Activated T-helper 1 cell treated with anti-CD3 and anti-CD28 coated beads, Interleukin-2, amount 50 U/mL, for 16 hours (primary cell): ENCODE measurements at places on chromosomes 1 and 21.

GRCh38 chr1:227731696-227732585, 3.2 kb downstream of the JMJD4 start:
- no peak for DNase-seq

GRCh38 chr1:119324198-119324597, 44.4 kb upstream of the HAO2 start:
- no peak for DNase-seq

DNA sequence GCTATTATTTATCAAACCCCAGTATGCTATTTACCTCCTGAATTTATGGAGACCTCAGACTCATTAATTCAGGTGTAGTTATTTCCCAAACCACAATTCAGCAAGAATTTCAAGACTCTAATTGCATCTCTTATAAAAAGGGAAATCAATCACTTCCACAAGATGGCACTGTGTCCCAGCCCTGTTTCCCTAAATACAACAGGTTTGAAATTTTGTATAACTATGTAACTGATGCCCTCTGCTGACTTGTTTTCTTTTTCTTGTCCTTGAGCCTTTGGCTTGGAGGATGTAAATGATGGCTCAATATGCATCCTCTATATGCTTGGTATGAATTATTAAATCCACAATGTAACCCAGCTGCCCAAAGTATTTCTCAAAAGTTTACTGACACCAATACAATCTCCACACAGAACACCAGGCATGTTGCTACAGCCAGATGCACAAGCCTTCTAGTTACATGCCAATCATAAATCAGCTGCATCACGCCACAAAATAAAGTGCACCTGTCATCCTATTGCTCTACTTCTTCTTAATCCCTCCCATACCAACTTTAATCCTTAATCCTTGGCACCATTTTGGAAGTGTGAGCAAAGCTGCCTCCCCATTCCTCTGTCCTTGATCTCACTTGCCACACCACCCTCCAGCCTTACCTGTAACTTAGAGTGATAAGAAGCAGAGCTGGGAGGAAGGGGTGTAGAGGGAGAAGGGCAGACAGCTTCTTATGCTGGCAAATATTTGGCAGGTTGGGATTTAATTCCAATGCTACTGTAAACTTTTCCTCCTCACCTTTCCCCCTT, 9.0 kb downstream of the C1orf105 start:
- no peak for DNase-seq

DNA sequence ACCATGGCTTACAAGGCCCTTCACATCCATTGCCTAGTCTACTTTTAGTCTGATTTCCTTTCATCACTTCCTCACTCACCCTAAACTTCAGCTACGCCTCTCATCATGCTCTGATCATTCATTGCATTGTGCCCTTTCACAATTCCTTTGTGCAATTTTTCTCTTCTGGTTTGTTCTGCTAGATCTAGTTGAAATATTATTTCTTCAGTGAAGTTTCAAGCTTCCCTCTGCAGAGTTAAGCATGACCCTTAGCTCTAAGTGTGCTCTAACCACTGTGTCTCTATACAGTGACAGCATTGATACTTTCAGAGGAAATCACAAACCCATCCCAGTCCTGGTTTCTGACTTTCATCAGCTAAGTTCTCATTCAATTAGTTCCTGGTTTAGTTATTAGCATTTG, 166.1 kb downstream of the PLA2G4A start:
- DNase-seq = no peak

DNA sequence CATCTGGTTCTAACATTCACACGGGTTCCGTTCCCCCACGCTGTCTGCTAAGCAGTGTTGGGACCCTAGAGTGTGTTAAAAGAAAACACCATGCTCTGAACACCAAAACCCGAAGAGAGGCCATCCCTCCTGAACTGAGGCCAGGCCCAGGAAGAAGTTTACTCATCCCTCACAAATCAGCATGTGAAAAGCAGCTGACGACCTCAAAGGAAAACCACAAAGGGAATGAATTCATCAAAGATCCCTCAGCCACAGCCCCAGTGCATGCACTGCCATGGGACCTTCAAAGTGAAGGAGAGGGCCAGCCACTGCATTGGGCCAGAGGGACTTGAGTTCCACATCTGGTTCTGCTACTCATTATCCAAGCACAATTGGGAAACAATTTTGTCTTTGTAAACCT, 7.0 kb upstream of the PSEN2 start:
- DNase-seq = no peak

DNA sequence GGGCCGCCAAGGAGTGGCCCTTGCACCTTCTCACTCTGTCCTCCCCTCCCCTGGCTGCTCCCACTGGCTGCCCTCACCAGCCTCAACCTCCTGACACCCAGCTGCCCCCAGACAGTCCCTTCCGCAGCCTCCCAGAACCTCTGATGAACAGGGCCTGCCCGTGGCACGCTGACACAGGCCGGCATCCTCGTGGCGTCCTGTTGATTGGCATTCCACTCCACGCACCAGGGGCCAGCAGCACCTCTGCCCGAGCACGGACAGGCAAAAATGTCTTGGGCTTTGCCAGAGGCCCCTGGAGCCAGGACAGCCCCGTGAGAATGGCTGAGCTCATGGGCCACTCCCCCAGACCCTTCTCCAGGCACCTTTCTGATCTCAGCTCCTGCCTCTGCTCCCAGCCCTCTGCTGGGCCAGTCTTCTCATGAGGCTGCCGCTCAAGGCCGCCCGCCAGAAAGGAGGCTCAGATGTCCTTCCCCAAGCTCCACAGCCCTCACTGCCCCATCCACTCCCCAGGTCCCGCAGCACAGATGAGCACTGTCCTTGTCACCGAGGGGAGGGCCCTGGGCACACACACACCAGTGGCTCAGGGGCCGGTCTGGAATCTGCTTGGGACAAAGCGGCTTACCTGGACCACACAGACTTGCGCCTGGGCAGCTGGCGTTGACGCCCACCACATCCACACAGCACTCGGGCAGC, 15.8 kb upstream of the RNF223 start:
- no peak for DNase-seq

DNA sequence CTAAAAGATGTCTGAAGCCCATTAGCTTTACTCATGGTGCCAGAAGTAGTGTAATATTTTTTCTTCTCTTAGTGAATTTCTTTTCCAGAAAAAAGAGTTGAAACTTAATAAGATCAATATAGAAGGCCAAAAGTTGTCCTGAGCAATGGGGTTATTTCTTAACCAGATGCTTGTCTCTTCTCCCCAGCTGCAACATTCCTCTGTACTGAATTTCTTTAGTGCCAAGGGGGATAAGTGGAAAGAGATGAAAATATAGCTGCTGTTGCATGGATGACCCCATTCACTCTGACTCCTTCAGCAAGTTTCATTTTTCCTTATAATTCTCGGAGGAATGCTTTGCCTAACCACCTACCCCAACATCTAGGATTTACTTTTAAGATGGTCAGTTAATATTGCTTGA, 675.0 kb downstream of the USP25 start:
- DNase-seq = no peak
